ENCODE measurements at places on chromosomes 4 and X.
A peak's percentile ranks its signal among the peaks of the same experiment; 100 is the strongest.

DNA sequence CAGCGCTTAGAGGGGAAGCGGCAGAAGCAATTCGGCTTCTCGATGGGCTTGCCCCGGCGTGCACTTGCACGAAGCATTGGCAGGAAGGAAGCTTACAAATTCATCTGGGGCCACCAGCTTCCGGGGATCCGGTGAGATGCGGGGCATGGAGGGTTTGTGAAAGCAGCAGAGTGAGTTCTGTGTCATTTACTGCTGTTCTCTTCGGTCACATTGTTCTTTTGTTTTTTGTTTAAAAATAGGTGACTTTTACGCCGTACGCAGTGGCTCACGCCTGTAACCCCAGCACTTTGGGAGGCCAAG is 47.0 kb downstream of the ASMT start:
- no peak for DNase-seq

DNA sequence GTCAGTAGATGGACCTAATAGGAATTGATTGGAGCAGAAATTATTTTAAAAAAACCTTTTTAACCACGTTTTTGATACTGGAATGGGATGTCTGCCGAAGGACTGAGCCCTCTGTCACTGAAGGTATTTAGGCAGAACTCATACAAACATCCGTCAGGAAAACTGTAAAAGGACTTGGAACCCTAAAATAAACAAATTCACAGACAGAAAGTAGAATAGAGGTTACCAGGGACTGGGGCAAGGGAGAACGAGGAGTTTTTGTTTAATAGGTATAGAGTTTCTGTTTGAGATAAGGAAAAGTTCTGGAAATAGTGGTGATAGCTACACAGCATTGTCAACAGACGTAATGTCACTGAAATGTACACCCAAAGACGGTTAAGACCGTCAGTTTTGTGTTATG is 105.5 kb downstream of the BCOR start:
- no peak for DNase-seq

GRCh38 chr4:176150704-176151103 is 44.7 kb downstream of the SPATA4 start:
- no peak for DNase-seq

DNA sequence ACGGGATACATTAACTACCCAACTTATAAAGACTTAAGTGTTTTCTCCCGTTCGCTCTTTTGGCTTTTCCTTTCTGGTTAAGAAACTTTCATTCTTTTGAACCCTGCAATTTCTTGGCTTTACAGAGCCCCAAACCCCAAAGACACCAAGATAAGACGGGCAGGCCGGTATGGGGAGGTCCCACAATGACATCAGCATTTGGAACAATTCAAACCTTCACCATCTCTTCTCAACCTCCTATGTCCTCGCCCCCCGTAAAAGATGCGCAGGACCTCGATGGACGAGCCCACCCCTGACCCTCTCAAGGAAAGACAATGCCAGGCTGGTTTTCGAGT is 999 bp downstream of the ZNF518B start:
- no peak for DNase-seq

- DNase-seq: no peak
Observed at GRCh38 chr4:54745031-54745770, 87.4 kb downstream of the KIT start.

GRCh38 chrX:138191998-138192397 is 519.5 kb downstream of the FGF13 start:
- peak; percentile 0 for DNase-seq

DNA sequence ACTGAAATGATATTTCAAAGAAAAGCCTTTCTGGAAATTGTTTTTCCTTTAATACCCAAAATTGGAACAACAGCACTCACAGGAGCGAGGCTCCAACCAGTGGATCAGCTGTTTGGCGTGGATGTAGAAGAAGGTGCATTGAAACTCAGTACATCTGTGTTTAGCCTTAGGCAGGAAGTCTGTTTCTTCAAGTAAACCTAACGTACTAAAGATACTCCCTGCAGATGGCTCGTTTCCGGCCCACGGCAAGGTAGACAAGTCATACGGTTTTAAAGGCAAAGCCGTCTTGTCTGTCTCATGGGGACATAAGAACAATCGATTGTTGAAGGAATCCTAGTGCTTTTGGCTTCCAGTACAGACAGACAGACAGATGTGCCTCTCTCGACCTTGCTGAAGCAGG is 50.0 kb upstream of the CLCN4 start:
- DNase-seq: no peak

GRCh38 chrX:20420058-20420457 is 153.3 kb upstream of the RPS6KA3 start:
- DNase-seq: no peak

DNA sequence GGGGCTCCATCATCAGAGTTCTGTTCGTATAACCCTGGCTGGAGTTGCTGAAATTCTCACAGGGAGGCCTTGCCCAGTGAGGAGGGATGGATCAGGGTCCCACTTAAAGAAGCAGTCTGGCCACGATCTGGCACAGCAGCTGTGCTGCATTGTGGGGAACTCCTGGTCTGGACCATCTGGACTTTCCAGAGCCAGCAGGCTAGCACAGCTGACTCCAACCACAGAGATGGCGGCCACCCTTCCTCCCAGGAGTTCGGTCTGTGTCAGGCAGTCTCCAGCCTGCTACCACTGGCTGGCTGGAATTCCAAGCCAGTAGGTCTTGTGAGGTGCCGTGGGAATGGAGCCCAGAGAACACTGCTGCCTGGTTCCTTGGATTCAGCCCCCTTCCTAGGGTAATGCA is 62.0 kb downstream of the SLAIN2 start:
- no peak for DNase-seq

Measured in stimulated activated CD4-positive, alpha-beta T cell treated with anti-CD3 and anti-CD28 coated beads, Interleukin-12 subunit alpha, Interleukin-12 subunit beta, amount 100 ng/mL, for 24 hours (primary cell).